ENCODE measurements at places on chromosomes 5 and 9.

DNA sequence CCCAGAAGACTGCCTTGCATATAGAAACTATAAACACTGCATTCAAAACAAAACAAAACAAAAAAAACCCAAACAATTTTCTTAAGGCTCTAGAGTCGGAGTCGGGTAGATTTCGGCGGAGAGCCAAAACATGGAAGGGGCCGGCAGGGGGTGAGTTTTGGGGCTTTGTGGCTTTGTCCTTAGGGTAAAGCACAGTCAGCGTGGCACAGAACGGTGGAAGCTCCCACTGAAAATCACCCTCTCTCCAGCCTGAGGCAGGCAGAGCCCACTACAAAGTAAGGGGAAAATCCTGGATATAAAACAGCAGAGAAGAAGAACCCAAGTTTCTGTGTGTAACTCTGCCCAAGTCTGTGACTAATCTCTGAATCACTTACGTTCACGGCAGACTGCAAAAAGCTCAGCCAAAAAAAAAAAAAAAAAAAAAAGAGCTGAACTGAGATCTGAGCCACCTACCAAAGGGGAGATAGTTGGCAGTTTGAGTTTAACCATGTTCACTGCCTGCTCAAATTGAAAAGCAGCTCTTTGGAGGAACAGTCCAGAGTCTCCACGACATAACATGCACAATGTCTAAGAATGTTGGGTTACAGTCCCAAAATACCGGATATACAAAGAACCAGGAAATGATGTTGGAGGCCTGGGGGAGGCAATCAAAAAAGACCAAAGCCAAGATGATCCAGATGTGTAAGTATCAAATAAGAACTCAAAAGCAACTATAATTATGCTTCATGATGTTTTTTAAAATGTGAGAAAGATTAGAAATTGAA is 26.6 kb upstream of the OR2K2 start:
- no peak for DNase-seq

- DNase-seq: no peak
Measured at GRCh38 chr9:24698881-24699518, 153.3 kb upstream of the IZUMO3 start.

- DNase-seq: no peak
Measured at GRCh38 chr5:111079846-111080245, 8.3 kb downstream of the TSLP start.

DNA sequence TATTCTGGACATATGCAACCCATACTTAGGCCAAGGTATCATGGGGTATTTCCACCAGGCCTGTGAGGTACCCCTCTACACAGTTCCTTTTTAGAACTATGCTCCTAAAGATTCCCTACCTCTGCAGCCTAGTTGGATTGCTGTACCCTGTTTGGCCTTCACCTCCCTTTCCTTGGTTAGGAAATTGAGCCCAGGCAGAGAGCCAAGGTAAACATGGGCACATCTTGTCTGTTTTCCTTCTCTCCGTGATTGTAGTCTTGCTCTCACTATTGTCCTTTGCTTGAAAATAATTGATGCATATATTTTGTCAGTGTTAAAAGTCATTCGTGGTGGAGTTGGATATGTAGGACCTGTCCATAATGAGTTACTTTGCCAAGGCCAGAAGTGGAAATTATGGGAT is 26.7 kb downstream of the BDP1 start:
- no peak for DNase-seq

All from NK-92 treated with Interleukin-12 subunit alpha and Interleukin-12 subunit beta, amount 100 ng/mL, for 24 hours (cell line).